ENCODE measurements at places on chromosomes 11 and 22.

DNA sequence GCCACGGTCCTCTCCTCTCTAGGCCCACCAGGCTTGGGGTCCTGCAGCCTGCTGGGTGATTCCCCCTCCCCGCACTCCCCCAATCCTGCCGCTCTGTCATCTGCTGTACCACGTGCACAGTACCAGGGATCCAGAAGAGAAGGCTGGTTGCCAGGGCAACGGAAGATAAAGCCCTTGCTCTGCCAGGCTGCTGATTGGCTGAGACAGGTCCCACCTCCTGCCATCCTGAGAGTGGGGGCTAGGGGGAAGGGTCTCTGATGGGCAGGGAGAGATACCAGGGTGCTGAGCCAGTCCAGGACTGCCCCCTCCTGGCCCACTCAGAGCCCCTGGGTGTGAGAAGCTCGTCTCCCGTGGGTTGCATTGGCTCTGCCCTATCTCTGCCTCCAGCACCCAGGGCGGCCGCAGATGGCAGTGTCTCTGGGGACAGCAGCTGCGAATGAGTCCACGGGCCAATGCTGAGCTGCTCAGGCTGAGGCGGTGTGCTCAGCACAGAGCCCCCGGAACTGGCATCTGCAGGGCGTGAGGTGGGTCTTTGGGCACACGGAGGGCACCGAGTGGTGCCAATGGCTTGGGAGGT is at the start of gene SMIM45:
Gene SMIM45, plus strand, starts transcription at position 253 of the 577 bp plus-strand sequence.
- DNase-seq: no peak

DNA sequence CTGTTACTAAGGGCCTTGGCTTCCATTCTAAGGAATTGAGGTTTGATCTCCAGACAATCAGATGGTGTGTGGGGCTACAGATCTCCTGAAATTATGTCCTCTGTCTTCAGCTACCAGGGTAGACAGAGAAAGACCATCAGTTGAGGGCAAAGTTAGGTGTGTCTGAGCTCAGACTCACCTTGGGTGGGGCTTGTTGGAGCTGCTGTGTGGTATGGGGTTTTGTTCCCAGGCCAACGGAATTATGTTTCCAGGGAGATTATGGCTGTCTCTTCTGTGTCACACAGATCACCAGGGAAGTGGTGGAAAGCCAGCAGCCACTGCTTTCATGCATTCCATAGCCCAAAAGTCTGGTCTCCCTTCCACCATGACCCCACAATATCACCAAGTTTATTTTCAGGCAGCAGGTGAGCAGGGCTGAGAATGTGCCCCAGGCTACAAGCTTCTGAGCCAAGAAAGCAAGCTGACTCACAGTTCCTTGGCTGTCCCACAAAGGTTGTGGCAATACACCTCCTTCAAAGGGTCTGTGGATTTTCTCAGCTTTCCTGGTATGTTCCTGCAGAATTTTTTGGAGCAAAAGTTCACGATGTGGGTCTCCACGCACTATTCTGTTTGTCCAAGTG is 714.9 kb downstream of the LUZP2 start:
- no peak for DNase-seq

DNA sequence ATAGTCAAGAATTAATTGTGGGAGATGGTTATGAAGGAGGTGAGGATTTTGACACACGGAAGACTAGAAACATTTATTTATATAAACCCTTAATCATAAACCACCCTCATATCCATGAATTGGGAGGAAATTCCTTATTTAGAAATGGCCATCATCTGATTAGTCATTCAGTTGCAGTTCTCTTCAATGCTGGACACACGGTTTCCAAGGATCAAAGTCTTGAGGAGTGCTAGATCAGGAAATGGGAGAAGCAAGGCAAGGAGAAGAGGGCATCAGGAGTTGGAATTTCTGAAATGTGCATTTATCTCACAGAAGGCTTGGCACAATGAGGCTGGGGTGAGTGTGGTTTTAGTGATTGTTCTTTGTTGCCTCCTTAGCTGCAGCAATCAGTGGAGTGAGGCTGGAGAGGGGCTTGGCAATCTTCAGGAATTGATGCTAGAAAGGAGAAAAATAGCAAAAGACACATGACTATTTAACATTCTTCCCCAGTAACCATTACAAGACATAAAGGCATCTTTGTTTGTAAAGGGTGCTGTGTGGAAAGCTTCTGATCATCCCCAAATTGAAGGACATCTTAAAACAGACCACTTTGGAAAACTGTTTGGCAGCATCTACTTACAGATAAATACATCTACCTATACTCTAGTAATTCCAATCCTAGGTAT is 21.6 kb upstream of the GDPD4 start:
- DNase-seq: no peak

- DNase-seq: no peak
These were observed 168.6 kb downstream of the CTTN start for GRCh38 chr11:70566768-70567530.

- DNase-seq: no peak
These were observed 661.7 kb downstream of the DLG2 start for GRCh38 chr11:84965484-84965883.

- DNase-seq: no peak
These were observed 121.7 kb downstream of the PARVA start for GRCh38 chr11:12499071-12499470.

DNA sequence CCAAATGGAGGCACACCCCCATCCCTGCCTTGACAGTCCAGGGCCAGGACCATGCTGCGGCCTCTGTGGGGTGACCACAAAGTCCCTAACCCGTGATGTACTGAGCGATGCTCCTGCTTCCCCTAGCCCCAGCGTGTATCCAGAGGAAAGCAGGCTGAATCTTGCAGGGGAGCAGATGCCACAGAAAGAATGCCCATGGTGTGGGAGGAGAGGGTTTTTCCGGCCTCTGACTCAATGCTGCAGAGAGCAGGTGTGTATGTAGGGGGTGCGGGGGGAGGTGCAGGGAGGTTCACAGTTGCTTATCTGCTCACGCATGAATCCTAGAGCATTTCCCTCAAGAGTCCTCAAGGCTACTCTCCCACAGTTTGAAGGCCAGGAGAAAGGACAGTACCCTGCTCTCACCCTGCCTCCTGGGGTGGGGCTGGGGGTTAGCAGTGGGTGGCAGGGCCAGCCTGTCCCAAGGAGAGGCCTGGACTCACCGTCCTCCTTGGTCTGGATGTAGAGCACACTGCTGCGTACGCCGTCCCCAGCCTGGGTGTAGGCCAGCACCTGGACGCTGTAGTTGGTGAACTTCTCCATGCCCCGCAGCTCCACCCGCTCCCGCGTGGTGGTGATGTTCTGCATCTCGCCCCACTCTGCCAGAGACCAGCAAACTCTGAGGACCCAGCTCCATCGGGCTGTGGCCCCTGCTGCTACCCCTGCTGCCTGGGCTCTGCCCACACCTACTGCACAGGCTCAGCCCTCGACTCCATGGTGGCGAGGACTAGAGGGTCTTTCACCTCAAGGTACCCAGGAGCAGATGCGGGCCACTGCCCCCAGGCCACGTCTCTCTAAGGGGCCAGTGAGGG is 130.8 kb downstream of the CEP164 start:
- DNase-seq: peak; percentile 29

- DNase-seq: no peak
These were observed 71.3 kb downstream of the TP53I11 start for GRCh38 chr11:44879432-44879831.

DNA sequence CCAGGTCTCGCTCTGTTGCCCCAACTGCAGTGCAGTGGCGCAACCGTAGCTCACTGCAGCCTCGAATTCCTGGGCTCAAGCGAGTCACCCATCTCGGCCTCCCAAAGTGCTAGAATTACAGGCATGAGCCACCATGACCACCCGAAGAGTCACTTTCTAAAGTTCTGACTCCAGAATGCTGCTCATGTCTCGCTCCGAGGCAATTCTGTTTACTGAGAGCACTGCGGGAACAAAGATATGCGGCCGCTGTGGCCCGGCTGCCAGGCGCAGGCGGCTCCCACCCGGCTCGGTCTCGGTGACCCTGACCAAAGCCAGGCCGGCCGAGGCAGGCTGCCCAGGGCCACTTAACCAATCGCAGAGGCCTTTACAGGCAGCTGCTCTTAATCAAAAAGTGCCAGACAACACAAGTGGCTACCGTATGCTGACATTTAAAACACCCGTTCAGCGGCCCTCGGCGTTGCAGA is 78.7 kb downstream of the PHF21B start:
- no peak for DNase-seq

GRCh38 chr11:133347988-133348387 is 184.3 kb downstream of the OPCML start:
- no peak for DNase-seq

- DNase-seq: no peak
These were observed 2.9 kb upstream of the SGSM1 start for GRCh38 chr22:24803064-24803542.

- DNase-seq: no peak
These were observed 14.1 kb downstream of the WT1 start for GRCh38 chr11:32420937-32421901.

DNA sequence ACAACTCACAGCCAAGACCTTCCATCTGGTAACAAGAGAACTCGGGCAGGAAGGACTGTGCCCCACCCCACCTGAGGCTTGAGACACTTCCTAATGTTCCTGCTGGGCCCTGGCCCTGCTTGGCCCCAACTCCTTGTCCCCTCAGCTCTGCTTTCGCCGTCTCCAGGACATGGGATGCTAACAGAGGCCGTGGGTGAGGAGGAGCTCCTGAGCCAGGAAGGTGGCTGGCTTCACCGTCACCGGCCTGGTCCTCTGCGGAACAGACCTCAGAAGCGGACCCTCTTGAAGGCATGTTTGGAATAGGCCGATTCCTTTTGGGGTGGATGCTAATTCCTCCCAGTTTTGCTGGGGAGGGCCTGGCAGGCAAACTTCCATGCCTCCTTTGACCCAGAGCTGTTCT is 154.3 kb downstream of the CACNA1I start:
- no peak for DNase-seq

- no peak for DNase-seq
These were observed 89.5 kb upstream of the KCNQ1OT1 start for GRCh38 chr11:2789331-2789730.

DNA sequence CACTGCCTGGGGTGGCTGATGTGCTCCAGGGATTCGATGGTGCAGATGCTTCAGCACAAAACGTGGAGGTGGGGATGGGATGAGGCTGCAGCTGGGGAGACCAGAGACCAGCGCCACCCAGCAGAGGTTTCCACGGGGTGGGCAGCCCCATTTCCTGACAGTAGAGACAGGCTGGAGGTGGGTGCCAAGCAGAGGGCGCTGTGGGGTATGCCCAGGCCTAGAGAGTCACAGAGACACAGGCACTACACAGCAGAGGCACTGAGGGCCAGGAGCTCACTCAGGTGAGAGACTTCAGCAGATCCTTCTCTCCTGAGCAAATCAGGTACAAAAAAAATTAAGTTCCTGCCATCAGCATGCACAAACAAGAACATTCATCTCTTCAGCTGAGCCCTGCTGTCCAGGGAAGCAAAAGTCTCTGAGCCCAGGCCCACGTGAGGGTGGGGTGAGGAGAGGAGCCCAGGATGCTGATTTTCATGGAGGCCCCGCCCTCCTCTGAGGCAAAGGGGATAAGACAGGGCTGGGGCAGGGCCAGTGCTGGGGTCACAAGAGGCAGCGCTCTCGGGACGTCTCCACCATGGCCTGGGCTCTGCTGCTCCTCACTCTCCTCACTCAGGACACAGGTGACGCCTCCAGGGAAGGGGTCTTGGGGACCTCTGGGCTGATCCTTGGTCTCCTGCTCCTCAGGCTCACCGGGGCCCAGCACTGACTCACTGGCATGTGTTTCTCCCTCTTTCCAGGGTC is 53.1 kb downstream of the GGTLC2 start:
- no peak for DNase-seq

DNA sequence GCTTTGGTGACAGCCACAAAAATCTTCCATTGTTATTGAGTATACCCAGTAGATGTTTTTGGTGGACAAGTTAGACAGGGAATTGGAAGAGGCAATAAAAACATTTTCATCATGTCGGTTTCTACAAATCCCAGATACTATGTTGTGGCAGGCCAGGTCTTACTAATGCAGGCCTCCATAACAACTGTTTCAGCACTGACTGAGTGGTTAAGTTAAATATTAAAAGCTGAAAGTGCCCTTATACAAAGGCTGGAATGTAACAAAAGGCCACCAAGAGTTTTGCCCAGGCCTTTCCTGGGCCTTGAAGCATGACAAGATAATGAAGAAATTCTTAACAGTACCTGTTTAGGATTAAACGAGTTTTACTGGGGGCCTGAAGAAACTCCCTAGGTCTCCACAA is 29.3 kb downstream of the DMC1 start:
- no peak for DNase-seq

- DNase-seq: no peak
These were observed 20.4 kb downstream of the MRGPRX4 start for GRCh38 chr11:18193010-18193409.

GRCh38 chr11:133808393-133809140 is 36.7 kb downstream of the SPATA19 start:
- no peak for DNase-seq

DNA sequence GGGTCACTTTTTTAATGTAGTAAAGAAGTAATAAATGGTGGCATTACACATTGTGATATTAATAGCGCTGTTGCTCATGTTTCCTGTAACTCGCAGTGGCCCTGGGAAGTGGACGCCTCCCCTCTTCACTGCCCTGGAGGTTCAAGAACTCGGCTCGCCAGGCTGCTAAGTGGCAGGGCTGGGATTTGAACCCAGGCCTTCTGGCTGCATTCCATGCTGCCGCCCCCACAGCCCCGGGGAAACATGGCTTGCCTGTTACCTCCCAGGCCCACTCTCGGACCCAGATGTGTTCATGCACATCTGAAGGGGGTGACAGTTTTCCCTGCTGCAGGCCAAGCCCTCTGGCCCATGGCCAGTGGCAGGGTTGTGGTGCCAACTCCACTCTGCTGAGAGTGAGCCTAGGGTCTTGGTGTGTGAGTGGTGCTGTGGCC is 25.0 kb upstream of the MGAT3 start:
- no peak for DNase-seq

GRCh38 chr22:37470087-37470445 is 16.1 kb downstream of the MFNG start:
- no peak for DNase-seq

GRCh38 chr11:98589967-98590366 is 430.8 kb upstream of the CNTN5 start:
- DNase-seq: no peak

DNA sequence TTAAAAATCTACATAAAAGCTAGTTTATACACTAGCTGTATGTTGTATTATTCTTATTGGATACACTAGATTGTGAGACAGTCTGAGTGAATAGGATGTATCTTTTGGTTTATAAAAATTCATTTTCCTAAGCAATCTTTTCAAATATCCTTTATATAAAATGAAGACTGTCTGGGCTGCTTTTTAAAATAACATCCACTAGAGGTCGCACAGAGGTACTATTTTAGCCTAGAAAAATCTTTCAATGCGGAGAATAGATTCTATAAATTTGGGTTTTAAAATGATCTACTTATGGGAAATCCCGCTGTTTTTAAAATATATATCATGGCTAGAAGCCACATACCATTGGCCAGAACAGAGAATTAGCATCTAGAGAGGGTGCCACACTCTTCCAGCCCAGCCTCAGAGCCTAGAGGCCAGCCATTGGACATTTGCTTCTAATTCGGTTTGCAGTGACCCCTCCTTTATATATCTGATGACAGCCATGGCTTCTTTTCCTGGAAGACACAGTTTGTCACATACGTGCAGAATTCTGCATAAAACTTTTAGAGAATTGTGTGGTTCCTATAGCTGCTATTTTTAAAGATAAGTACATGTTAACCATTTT is 7.3 kb downstream of the C11orf97 start:
- DNase-seq: no peak

GRCh38 chr22:35873426-35873825 is 155.2 kb downstream of the RBFOX2 start:
- no peak for DNase-seq
